ENCODE measurements at places on chromosomes 11 and 22.

DNA sequence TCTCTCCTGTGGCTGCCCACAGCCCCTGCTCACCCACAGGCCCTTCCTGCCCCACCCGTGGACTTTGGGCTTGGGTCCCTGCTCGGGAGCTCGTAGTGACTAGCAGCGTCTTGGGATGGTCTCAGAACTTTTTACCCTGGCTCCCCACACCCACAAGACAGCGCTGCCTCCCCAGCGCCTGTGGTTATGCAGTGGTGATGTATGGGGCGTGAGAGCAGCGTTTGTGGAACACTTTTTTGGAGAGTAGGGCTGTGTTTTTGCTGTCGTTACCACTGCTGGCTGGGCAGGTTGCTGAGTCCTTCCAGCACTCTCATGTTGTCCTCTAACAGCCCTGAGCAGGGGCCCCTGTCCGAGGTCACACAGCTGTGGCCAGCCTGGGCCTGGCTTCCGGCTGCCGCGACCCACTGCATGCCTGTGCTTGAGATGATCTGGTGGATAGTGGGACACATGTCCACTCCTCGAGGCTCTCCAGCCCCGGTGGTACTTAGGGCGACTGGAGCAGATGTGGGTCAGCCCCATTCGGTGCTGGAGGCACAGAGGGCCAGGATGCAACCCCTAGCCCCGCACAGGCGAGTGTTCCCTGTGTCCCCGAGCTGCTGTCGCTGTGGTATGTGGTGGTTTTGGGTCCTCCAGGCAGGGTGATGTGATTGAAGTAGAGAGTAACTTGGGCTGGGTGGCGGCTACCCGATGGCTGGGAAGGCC, 7.1 kb upstream of the GRAMD4 start:
- DNase-seq = no peak

- no peak for DNase-seq
These were observed 8.3 kb upstream of the KCNJ11 start for GRCh38 chr11:17396598-17397310.

DNA sequence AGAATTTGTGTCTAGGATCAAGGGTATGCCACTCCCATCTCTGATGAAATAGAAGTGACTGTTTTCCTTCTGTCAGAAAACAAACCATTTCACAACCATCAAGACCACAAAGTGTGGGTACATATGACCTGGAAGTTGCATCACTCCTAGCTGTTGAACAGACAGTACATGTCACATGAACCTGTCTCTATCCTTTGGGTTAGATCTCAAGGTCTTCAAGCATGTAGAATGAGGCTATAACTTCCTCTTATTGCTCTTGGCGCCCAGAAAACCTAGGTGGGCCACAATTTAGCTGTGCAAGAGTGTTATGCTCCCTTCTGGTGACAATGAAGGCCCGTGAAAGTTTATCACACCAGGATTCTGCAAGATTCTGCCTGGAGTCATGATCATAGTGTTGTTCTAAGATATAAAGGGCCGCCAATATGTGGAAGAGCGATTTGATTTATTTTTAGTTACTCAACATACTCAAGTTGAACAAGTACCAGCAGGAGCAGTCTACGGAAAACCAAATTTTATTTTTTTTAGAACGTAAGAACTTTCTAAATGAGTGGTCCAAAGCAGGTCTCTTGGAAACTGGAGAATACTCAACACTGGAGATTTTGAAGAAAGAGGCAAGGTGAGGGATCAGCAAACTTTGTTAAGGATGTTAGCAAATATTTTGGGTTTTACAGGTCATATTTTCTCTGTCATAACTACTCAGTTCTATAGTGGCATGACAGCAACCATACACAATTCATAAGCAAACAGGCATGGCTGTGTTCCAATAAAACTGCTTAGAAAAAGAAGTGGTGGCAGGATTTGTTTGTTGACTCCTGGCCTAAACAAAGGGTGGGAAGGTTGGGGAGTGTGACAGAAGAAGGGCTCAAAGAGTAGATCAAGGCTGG, 101.8 kb downstream of the USP35 start:
- DNase-seq = peak; percentile 96

- DNase-seq = no peak
These were observed 13.0 kb upstream of the VPS37C start for GRCh38 chr11:61174273-61174672.

- no peak for DNase-seq
These were observed 15.7 kb downstream of the GRIK4 start for GRCh38 chr11:120527111-120527761.

DNA sequence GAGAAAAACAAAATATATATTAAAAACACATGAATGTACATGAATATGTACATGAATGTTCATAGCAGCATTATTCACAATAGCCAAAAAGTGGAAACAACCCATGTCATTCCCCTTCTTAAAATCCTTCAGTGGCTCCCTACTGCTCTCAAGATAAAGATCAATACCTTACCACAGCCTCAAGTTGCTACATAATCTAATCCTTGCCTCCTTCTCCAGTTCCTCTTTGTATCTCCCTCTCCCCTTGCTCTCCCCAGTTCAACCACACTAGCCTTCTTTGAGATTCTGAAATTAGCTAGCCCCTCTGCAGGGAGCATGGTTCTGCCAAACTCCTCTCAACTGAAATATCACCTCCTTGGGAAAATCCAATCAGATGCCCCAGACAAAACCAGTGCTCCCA, 28.1 kb downstream of the MTMR2 start:
- DNase-seq = no peak

DNA sequence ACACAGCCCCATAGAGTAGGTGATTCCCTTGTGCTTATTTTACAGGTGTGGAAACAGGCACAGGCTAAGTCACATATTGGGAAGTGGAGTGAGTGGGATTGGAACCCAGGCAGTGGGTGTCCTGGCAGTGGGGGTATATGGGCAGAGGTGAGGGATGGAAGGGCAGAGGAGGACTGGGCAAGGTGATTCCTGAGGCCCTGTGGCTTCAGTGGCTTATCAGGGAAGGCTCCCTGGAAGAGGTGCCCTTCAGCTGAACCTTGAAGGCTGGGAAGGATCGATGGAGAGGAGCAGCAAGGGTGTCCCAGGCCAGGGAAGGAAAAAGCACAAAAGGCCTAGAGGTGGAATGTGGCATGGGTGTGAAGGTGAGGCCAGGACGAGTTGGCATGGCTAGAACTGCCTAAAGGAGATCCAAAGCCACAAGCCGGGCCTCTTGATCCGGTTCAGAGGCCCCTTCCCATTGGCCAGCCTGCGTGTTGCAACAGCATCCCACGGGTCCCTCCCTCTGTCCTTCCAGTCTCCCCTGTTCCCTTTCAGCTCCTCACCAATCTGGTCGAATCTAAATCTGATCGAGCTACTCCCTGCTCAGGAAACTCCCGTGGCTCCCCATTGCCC, 41.7 kb downstream of the MCM5 start:
- no peak for DNase-seq

GRCh38 chr11:60077216-60077817, 11.1 kb upstream of the MS4A2 start:
- peak; percentile 36 for DNase-seq

DNA sequence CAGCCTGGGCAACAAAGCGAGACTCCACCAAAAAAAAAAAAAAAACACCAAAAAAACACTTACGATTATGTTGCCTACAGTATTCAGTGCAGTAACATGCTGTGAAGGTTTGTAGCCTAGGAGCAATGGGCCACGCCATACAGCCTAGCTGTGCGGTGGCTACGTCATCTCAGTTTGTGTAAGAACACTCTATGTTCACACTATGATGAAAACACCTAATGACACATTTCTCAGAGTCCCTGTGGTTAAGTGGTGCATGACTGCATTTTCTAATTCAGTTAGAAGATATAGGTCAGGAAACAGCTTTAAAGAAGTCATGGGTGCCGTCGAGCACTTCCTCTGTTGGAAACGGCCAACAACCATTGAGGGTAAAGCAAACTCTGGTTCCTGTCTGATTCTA, 75.7 kb upstream of the ANO1 start:
- no peak for DNase-seq

All from suppressor macrophage treated with lipopolysaccharide for 1 hour (primary cell).